Bronchus fibroblast of lung (primary cell): ENCODE measurements at places on chromosomes 2 and 18. TPM values are rescaled to one million over a fixed set of nuclear protein-coding genes. Genes with fewer than 3 reads are reported as not detected.

The KCNK3 gene
- not detected in 2 replicates for total RNA-seq

The C1GALT1C1L gene
- 0.50 and 1.0 TPM in 2 replicates for total RNA-seq

The PRSS56 gene
- not detected in 2 replicates for total RNA-seq

The IL36G gene
- not detected in 2 replicates for total RNA-seq

The CCDC74A gene
- total RNA-seq = 14.6 and 15.5 TPM in 2 replicates

The SOX11 gene
- total RNA-seq = 7.1 and 7.4 TPM in 2 replicates

The FBLN7 gene
- 1.0 and 2.0 TPM in 2 replicates for total RNA-seq

The RNF144A gene
- 2.8 and 3.0 TPM in 2 replicates for total RNA-seq

The PID1 gene
- 5.9 and 6.7 TPM in 2 replicates for total RNA-seq

The MERTK gene
- total RNA-seq = 0.74 and 2.4 TPM in 2 replicates
